Activated CD4-positive, alpha-beta T cell treated with anti-CD3 and anti-CD28 coated beads, Interleukin-2, amount 50 U/mL, for 48 hours (primary cell): ENCODE measurements at places on chromosomes 12 and 14.

DNA sequence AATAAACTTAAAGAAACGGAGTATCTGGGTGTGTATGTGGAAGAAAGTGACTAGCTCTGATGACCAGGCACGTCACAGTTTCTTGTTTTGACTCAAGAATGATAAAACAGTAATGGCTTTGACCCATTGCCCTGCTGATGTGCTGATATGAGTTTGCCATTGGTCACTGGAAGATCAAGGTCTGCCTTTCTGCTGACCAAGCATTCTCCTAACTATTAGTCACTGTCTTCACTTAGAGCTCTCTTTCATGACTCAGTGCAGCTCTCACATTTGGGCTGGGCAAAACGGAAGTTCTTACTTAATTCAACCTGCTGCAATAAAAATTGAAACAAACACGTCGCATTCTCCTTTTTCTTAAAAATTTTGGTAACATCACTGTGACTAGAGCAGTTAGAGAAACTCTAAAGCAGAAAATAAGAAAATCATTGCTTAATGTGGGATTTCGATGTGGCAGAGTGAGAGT is 366.7 kb downstream of the BTG1 start:
- DNase-seq = peak; percentile 25

DNA sequence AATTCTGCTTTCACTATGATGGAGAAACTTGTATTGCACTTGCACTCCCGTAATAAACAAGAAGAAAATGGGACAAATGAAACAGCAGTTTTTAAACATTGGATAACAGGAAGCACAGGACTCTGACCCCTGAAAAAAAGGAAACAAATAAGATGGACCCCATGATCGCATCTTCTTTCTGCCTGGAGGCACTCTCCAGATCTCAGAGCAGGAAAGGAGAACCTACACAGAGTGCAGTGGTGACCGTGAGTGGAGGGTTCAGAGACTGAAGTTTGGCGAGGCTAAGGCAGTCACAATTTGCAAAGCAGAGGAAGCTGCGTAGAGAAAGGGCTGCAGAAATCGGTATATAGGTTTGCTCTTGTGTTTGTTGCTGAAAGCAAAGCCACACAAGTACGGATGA is 6.1 kb upstream of the FGF6 start:
- DNase-seq = no peak

DNA sequence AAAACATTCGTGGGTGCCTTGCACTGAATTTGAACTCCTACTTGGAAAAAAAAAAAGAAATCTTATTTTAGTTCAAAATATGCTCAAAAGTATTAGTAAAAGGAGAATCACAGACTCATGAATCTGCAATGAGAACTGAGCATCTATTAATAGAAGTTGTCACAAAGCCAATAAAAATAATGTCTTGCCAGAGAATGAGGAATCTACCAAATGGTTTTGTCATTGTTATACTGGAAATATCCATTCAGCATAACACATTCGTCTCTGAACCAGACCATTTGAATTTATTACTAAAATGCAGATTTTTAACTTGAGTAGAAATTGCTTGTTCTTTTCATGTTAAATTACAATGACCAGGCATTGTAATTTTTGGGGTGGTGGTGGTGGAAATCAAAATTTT is 11.6 kb upstream of the PTPRB start:
- DNase-seq = no peak

DNA sequence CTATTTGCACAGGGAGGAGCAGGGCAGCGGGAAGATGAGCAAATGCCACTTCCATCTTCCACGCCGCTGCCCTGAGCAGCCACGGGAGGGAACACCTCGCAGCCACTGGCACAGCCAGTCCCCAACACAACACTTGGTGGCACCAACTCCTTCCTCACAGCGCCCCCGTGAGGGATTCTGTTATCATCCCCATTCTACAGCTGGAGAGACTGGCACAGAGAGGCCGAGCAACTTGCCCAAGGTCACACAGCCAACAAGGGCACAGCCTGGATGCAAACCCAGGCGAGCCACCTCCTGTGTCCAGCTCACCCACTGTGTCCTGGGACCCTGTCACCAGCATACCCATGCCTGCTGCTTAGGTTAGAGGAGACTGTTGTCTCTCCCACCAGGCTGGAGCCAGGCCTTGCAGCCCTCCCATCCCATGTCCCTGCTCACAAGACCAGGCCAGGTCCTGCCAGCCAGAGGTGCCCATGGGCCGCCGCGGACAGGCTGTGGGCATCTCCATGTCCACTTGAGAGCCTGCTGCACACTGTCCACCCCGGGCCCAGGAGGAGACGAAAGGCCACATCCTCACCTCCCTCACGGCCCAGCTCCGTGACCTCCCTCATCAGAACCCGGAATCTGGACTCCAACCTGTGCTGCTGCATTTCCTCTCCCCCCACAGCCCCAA is 57.0 kb downstream of the NCOR2 start:
- DNase-seq = peak; percentile 17

GRCh38 chr12:61282790-61283575 is 977.2 kb upstream of the USP15 start:
- no peak for DNase-seq

- no peak for DNase-seq
These were observed 92.0 kb downstream of the CMKLR1 start for GRCh38 chr12:108247130-108247529.

DNA sequence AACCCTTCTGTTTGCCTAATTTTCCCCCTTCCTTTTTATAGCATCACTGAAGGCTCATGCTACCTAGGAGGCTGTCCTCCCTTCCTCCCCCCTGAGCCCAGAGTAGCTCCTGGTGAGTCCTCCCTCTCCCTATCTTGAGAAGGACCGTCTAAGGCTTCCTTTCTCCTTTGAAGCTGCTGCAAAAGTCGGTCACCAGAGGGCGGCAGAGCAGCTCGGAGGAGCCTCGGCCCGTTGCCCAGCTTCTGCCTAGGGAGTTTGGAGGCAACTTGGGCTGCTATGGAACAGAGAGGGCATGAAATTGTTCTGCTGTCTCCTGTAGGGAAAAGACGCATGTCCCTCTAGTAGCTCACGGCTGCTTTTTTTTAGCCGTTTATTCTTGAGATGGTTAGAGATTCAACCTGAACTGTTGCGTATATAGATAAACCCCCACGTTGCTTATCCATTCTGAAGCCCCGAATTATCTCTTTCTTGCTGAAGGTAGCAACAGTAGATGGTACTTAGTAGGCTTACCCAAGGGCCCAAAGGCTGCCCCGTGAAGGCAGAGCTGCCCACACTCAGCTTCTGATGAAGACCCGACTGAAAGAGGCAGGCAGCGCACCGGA is 5.7 kb downstream of the WNT5B start:
- peak; percentile 72 for DNase-seq
